Left ventricle myocardium inferior (tissue), 1 donor: ENCODE measurements at places on chromosomes 6 and 20. TPM values are rescaled to one million over a fixed set of nuclear protein-coding genes. Genes with fewer than 3 reads are reported as not detected.
A peak's percentile ranks its signal among the peaks of the same experiment; 100 is the strongest.

GRCh38 chr6:157428427-157429202 lies 47.6 kb downstream of the ZDHHC14 start:
- no peak for DNase-seq
- H3K4me3 ChIP-seq, result peak overlapping the region; percentile 40
- no peaks in the 10 kb centered on the region for H3K36me3 ChIP-seq
- peaks cover 82% of the 10 kb centered on the region for H3K4me1 ChIP-seq
- H3K27ac ChIP-seq, result peak overlapping the region; percentile 85
- no peaks in the 10 kb centered on the region for H3K27me3 ChIP-seq

GRCh38 chr6:52419809-52420667 lies at the start of gene EFHC1:
Gene EFHC1 (plus strand): TSS chr6:52420342. CDS start chr6:52420411, 69 bp downstream.
- no peaks in the 10 kb centered on the region for H3K36me3 ChIP-seq
- peak within 1 kb of the TSS; percentile 92 for H3K27ac ChIP-seq
- H3K27me3 ChIP-seq, result no peaks in the 10 kb centered on the region
- peaks cover 50% of the 10 kb centered on the region for H3K4me1 ChIP-seq

DNA sequence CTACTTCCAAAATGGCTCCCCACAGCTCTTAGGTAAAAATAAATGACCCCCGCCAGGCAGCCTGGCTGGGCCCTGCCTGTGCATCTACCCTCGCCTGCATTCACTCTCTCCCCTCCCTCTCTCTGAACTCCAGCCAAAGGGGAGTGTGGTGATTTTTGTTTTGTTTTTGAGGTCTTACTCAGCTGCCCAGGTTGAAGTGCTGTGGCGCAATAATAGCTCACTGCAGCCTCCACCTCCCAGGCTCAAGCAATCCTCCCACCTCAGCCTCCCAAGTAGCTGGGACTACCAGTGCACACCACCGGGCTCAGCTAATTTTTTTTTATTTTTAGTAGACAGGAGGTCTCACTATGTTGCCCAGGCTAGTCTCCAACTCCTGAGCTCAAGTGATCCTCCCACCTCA lies 15.8 kb downstream of the NFATC2 start:
- no peaks in the 10 kb centered on the region for H3K36me3 ChIP-seq
- H3K27me3 ChIP-seq, result no peaks in the 10 kb centered on the region
- no peak overlapping the region for H3K27ac ChIP-seq
- no peak for DNase-seq

- H3K27me3 ChIP-seq, result no peaks in the 10 kb centered on the region
- peaks cover 25% of the 10 kb centered on the region for H3K4me1 ChIP-seq
- no peak for DNase-seq
Measured at GRCh38 chr20:34638532-34638931, 38.4 kb downstream of the PIGU start.

BMP7 gene
- 19.9 TPM for total RNA-seq

TRIM31 gene
- total RNA-seq, result not detected
